ENCODE measurements at places on chromosomes 1 and 21.

DNA sequence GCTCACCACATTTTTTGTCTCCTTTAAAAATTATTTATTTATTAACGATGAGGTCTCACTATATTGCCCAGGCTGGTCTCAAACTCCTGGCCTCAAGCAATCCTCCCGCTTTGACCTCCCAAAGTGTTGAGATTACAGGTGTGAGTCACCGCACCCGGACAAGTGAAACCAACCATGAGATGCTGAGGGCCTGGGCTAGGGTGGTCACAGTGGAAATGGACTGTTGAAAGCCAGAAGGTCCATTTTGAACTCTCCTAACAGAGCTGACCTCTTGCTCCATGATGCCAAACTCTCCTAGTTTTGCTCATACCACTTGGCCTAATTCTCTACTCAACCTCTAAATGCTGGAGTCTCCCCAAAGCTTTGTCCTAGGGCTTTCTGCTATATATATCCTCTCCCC is 109.1 kb downstream of the SLC45A1 start:
- no peak for DNase-seq

DNA sequence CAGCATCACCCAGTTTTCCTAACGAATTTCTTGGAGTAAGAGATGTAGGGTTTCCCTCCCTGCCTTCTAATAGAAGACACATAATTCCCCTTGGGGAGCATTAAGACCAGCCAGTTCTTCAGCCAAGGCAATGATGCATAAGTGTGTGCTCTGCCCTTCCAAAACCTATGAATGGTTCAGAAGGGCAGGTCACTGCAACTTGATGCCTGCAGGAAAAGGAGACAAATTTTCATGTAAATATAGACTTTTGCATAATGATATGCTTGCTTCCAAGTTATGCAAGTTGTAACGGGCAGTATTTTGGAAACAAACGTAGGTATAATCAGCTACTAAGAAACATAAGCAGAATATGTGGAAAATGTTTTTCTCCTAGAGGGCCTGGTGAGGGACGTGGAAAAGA is 31.6 kb downstream of the PTGS2 start:
- DNase-seq: no peak

DNA sequence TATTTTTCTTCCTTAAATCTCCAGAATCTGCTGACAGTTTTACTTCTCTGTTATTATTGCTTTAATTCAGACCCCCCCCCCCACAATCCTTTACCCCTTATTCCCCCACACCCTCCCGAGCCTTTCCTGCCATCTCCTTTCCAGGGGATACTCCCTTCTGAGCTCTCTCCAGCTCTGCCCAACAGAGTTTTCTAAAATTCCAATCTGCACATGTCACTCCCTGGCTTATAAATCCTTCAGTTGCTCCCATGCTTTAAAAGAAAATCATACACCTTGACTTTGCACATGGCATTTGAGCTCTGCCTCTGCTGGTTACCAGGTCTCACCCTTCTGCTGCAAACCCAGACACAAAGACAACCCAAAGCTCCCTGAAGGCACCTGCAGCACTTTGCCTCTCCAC is 11.7 kb upstream of the EPS8L3 start:
- DNase-seq: no peak

- no peak for DNase-seq
Observed at GRCh38 chr1:30382496-30382895, 340.9 kb downstream of the MATN1 start.

GRCh38 chr1:230970432-230970831 is 8.2 kb downstream of the TTC13 start:
- no peak for DNase-seq

GRCh38 chr1:51859333-51859732 is 19.2 kb downstream of the NRDC start:
- no peak for DNase-seq

- no peak for DNase-seq
Observed at GRCh38 chr1:193543259-193543658, 356.8 kb upstream of the B3GALT2 start.

- no peak for DNase-seq
Observed at GRCh38 chr1:220013497-220013896, 32.8 kb downstream of the EPRS1 start.

DNA sequence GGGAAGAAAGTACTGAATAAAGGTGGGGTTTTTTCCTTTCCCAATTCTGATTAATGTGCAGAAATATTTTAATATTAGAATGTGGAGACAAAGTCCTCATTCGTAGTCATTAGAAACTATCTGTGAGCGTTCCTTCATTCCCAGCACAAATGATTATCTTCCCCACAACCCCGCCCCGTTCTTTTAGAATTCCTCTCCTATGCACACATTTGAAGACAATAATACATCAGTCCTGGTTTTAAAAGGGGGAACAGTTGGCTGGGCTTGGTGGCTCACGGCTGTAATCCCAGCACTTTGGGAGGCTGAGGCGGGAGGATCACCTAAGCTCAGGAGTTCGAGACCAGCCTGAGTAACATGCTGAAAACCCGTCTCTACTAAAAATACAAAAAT is 876 bp downstream of the ALDH9A1 start:
- DNase-seq: no peak

GRCh38 chr1:20660363-20660762 is 806 bp downstream of the DDOST start:
- DNase-seq: no peak

- no peak for DNase-seq
Observed at GRCh38 chr1:44237721-44238457, 24.6 kb downstream of the DMAP1 start.

DNA sequence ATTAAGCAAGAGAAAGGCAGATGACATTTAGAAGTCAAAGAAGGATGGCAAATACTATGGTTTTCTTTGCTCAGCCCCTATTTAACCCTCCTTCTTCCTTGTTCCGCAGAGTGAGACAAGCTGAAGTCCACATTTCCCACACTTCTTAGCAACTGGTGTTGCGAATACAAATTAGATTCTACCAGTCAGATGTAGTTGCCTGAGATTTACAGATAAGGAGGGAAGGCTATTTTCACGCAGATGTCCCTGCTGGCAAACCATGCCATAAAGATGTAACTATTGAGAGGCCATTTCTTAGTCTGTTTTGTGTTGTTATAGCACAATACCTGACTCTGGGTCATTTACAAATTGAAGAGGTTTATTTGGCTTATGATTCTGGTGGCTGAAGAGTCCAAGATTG is 84.3 kb downstream of the ZC3H11B start:
- DNase-seq: no peak

DNA sequence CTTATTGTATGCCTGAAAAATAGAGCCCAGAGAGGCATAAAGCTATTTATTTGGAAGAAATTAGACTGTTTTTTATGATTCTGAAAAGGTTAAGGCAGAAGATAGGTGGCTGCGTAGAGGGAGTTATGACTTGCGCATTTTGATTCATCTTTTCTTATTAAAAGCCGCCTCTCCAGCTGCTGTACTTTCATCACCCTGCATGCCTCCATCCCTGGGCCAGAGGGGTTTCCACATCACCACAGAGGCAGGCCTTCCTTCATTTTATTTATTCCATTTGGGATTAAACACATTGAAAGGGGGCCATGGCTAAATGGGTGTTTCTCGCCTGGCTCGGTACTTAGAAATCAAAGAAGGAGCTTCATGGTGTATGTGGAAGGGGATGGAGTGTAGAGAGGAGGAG is 14.6 kb upstream of the RGS8 start:
- no peak for DNase-seq

Data from LoVo (cell line).